ENCODE measurements at places on chromosomes 1 and 21.

DNA sequence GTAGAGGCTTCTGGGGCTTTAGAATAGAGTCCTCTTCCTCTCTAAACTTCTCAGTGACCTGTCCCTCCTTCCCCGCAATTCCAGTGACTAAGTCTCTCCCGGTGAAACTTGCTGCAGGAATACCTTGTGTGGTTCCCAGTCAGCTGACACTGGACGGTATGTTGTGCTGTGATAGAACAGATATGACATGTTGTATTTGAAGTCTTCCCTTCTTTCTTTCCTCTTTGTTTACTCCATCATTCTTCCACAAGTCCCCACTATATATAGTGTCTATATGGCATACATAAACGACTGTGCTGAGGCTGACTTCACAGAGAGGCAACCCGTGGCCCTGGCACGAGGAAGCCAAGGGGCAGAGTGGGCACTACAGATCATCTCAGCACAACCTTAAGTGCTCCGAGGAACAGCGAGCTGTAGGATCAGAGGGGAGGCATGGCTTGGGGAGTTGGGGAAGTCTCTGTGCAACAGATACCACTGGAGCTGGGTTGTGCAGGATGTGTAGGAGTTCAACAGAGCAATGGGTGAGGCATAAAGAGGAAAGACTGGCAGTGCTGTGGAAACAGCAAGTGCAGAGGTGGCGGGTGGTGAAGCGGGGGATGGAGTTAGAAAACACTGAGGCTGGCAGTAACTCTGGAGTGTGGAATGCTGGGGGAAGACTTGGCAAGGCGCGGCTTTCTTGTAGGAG, 237.8 kb downstream of the TRABD2B start:
- no peak for DNase-seq

DNA sequence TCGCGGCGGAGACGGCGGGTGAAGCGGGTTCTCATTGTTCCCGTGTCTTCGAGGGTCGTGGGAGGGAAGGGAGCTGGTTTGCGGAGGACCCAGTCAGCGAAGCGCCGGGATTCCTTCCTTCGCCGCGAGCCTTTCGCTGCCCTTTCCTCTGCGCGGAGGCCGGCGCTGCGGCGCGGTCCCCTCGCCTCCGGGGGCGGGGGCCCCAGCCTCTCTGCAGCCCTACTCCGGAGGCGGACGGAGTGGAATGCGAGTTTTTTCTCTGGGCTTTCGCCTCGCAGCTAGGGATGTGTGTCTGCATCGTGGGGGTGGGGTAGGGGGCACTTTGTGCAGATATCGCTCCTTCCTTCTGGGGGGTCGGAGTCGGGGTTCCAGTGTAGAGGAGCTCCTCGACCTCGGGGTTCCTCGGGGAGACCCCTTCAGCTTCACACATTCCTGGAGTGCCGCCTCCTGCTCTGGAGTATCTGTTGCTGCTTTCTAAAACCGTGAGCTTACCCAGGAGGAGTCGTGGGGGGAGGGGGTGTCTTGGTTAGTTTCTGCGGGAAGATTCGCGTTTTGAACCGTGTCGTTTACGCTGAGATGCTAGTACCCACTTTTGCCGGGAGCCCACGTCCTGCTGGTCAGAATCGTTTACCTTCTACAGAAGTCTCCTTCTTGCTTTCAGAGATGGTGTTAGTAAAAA, 595 bp downstream of the RNF2 start:
- DNase-seq = no peak

GRCh38 chr1:76770979-76771378, 96.3 kb upstream of the ST6GALNAC5 start:
- no peak for DNase-seq

DNA sequence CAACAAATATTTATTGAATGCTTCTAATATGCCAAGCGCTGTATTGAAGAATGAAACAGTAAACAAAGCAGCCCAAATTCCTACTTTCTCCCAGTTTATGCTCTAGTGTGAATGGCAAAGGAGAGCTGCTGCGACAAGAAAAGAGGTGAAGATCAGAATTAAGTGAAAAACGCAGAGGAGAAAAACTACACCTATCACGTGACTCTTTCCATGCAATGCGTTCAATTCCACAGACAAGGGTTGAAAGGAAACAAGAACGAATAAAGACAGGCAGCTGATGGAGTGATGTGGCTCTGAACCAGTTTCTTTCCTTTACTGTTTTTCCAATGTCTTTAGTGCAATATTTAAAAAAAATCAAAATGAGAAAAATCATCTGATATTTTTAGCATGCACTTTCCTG, 23.6 kb downstream of the MT1HL1 start:
- no peak for DNase-seq

DNA sequence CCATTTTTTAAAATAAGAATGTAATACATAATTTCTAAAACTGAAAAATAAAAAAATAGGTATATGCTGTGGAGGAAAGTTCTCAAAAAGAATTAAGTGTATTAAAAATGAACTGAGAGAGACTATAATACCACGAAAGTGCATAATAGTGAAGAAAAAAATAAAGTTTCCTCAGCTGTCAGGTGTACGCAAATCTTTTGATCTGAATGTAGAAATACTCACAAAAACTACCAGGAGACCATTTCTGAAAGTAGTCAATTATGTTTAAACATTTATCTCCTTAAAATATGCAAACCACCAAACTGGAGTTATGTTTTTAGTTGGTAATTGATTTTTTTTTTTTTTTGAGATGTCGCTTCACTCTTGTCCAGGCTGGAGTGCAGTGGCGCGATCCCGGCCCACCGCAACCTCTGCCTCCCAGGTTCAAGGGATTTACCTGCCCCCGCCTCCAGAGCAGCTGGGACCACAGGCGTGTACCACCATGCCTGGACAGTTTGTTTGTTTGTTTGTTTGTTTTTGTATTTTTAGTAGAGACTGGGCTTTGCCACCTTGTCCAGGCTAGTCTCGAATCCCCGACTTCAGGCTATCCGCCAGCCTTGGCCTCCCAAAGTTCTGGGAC, 1169.2 kb upstream of the B3GALT2 start:
- DNase-seq = no peak

DNA sequence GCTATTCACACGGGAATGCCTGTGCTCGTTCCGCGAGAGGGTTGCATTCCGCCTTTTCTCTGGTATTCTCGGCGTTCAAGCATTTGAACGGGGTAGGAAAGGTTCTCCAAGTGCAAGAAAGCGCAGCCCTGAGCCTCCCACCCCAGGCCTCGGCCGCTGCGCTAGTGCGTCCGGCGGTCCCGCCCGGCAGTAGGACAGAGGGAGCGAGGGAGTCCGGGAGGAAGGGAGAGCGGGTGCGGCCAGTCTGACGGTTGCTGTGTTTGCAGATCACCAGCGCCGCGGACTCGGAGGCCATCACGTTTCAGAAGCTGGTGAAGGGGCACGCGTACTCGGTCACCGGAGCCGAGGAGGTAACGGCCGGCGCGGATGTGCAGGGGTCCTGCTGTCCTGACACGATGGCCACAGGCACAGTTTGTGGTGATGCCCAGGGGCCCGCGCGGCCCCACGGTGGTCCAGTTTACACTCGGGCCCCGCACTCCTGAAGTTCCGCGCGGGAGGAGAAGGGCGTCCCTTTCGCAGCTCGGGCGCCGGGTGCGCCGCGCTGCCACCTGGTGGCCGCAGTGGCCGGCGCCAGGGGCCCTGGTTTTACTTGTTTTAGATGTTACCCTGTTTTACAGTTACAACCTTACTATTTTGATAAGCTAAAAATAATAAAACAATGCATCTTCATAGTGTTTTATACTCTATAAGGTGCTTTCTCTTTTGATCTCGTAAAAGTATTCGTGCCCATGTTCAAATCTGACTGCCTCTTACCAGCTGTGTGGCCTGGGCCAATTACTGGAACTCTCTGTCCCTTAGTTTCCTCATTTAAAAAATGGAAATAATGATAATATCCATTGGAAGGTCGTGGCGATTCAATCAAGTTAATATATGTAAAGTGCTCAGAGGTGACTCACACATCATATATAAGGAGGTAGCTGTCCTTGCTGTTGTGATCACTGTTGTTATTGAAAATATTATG, 36.7 kb downstream of the CAPN2 start:
- peak; percentile 33 for DNase-seq

GRCh38 chr1:146012703-146013558, 8.6 kb downstream of the HJV start:
- DNase-seq = no peak

- no peak for DNase-seq
These were observed 7.3 kb downstream of the NID1 start for GRCh38 chr1:236057546-236057945.

DNA sequence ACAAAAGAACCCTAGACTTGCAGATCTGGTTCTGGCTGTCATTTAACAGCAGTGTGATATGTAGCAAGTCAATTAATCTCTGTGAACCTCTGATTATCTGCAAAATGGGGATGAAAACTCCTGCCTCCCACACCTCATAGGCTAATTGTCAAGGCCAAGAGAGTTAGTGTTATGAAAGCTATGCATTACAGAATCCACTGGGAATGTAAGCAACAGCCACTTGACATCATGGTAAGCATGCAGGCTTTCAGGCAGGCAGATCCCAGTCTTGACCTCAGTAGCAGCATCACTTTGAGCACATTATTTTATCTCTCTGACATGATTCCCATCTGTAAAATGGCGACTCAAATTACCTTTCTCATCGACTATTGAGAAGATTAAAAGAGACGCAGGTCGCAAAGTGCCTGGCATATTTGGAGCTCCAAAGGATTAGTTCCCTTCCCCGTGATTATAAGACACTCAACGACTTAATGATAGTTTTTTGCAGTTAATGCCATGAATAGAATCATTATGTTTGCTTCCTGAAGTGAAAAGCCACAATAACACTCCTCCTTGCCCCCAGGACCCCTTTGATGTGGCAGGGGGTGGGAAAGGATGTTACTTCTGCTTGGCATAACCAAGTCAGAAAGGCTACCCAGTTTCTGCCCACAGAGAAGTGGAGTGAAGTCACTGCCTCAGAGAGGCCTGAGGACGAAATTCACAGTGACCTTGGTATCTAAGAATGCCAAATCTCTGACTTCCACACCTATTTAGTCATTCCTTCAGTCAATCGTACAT, 273.0 kb upstream of the NFIA start:
- DNase-seq = no peak

DNA sequence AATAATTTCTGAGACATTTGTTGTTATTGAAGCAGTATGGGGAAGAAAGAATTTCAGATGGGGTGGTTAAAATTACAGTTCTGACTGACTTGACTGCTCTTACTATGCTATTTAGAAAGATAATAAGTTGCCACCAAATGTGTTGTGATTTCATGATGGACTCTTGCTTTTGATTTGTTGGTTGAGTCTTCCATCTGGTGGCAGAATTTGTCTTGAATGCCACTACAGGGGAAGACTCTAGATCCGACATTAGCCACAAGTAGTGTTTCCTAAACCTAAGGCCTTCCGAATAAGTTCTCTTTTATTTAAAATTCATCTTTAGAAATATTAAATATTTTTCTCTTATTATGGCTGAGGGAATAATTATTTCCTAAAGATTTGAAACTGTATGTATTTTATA, 190.9 kb upstream of the ADGRL4 start:
- DNase-seq = no peak

DNA sequence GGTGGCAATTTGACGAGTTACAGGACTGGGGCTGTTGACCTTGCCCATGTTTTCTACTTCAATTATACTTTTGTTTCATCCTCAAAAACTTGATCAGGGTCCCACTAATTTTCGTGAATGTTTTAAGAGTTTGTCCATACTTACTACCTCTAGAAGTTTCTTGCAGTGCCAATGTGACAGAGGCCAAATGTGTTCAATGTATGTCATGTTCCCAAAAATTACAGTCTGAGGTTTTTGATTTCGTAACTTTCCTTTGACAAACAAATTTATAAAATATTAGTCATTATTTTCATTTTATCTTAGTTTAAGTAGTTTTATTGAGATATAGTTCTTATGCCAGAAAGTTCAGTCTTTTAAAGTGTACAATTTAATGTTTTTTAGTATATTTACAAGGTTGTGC, 15.3 kb downstream of the VPS13D start:
- no peak for DNase-seq

DNA sequence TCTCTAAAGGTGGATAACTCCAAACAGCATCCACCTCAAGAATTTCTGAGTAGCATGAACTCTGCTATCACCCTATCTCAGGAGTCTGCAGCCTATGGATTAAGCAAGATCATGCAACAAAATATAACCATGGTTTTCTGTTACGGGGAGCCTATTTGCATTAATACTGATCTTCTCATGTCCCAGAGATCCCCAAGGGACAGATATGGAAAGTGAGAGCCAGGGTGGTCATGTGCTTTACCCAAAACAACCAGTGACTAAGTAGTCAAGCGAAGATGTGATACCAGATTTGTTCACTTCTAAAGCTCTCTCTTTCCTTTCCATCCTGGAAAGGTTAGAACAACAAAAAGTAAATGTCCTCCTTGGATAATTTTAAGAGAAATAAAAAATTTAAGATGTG, 125.1 kb downstream of the PRRX1 start:
- no peak for DNase-seq

DNA sequence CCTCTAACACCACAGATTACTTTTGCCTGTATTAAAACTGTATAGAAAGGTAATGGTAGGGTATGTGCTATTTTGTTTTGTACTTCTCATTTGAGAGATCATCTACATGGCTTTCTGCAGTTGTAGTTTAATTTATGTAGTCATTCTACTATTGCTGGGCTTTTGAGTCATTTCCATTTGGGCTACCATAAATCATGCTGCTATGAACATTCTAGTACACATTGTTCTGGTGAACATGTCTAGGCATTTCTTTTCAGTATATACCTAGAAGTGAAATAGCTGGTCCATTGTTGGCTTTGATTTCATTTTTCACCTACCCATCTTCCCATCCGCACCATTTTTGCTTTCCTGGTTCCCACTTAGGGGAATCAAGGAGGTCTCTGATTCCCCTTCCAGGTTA, 18.7 kb downstream of the EDN2 start:
- DNase-seq = no peak

DNA sequence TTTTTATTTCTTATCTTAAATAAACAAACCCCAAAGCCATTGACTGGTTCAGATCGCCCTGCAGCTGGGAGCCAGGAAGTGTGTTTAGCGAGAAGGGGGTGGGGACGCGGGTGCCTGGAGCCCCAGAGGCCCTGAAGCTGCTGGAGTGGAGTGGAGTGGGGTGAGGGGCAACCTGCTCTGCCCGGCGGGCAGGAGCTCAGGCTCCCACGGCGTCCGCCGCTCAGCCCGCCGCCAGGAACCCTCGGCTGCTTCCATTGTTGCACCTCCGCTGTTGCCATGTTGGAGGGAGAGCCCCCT, 673 bp downstream of the PIK3C2B start:
- DNase-seq = no peak

DNA sequence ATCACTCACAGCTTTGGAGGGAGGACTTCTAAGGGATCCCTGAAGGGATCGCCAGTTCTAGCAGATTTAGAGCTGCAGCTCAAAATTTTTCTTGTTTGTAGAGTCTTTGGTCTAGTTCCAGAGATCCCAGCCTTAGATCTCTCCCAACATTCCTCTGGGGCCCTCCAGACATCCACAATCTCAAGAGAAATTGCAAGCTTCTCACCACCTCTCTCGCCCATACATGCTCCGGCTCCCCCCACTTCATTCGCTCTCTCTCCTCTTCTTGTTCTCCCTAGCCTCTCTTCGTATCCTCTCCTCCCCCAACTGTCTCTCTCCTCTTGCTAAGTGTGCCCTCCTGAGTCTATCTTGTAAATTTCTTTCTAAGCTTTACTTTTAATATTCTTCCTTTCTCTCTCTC, 15.1 kb upstream of the TUT4 start:
- DNase-seq = no peak

GRCh38 chr1:206004826-206005225, 1.6 kb upstream of the RAB7B start:
- no peak for DNase-seq

GRCh38 chr1:116415699-116416533, 42.9 kb downstream of the ATP1A1 start:
- no peak for DNase-seq

All from stimulated activated CD8-positive, alpha-beta memory T cell treated with anti-CD3 and anti-CD28 coated beads, Interleukin-7, amount 100 ng/mL, for 1 hour (primary cell).